ENCODE measurements at places on chromosomes 7 and 10. TPM values are rescaled to one million over a fixed set of nuclear protein-coding genes. Genes with fewer than 3 reads are reported as not detected.

Gene SFRP5
- total RNA-seq = not detected

Gene CLCN1
- not detected for total RNA-seq

Gene ADAMTS14
- not detected for total RNA-seq

Gene AOAH
- total RNA-seq = not detected

Gene MYOF
- total RNA-seq = 123 TPM

Gene ARPC1A
- total RNA-seq = 192 TPM

Gene UBN2
- total RNA-seq = 1.7 TPM

Gene ZNF736
- 3.2 TPM for total RNA-seq

Gene HOXA13
- not detected for total RNA-seq

Gene EVX1
- not detected for total RNA-seq

Gene ZFYVE27
- 11.6 TPM for total RNA-seq

Gene CABCOCO1
- total RNA-seq = not detected

Gene IKZF5
- 1.9 TPM for total RNA-seq

Gene ANKRD61
- not detected for total RNA-seq

Gene MYL7
- not detected for total RNA-seq

Gene HELLS
- total RNA-seq = 27.5 TPM

Gene CRYGN
- not detected for total RNA-seq

Gene C10orf105
- total RNA-seq = not detected

Gene PVRIG
- total RNA-seq = not detected

Gene CHST3
- total RNA-seq = 17.1 TPM

Gene DOCK1
- total RNA-seq = 37.3 TPM

Gene PTF1A
- total RNA-seq = not detected

Gene SCIN
- not detected for total RNA-seq

Gene TCAF2
- 0.72 TPM for total RNA-seq

Gene MYL10
- not detected for total RNA-seq

Gene TBX20
- not detected for total RNA-seq
